Activated naive CD4-positive, alpha-beta T cell treated with anti-CD3 and anti-CD28 coated beads, Interleukin-2, amount 50 U/mL, for 16 hours (primary cell): ENCODE measurements at places on chromosomes 5 and 9.

DNA sequence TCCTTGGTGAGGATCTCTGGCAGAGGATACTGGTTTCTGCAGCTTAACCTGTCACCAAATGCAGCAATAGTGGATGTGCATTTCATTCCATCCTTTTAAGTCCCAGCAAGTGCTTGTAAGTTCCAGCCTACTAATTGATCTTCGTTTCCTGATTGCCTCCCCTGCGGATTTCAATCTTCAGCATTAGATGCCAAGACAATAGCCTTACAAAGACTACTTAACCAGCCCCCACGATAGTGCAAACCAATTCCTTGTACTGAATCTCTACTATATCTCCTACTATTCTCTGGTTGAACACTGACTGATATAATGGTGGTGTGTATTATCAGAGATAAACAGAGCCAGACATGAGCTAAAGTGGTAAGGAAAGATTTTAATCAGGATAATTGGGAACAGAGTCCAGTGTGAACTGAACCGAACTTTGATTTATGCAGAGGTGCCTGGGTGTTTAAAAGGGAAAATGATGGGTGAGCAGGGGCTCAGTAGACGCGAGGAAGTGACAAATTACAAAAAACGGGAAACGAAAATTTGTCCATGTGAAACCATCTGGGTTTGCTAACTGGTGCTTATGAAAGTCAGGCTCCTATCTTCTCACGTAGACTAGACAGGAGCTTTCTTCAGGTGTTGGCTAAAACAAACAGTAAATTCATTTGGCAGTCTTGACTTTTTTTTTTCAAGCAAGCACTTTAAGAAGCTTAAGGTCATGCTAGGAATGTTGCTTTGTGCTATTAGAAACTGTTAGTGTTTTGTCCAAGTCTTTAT is 106.9 kb upstream of the ST8SIA4 start:
- DNase-seq = no peak

DNA sequence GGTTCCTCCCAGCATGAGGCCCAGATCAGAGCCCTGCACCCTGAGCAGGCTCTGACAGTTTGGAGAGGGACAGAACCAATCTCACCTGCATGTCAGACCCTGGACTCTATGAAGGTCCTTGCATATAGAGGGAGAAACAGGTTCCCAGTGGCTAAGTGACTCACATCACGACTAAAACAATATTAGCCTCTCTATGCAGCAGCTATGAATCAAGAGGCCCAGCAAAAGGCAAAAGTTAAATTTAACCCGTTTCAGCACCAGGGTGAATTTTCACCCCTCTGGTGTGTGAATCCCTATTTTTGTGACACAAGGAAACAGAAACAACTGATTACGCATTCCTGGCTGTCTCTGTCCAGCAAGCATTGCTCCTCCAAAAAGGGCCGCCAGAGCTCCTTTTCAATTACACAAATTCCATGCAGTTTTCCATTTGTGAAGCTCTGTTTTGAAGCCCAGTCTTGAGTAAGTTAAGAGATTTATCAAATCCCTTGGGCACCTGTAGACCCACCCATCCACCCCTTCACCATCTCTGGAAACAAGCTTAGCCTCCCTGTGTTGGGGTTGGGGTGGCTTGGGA is 136.6 kb downstream of the GABBR2 start:
- no peak for DNase-seq

- DNase-seq = no peak
Measured at GRCh38 chr5:61901997-61902396, 404.0 kb upstream of the KIF2A start.

GRCh38 chr5:64214132-64214531 is 48.5 kb downstream of the RNF180 start:
- DNase-seq = no peak

- DNase-seq = no peak
Measured at GRCh38 chr9:8366161-8366926, 566.8 kb upstream of the DMAC1 start.
